NCI-H1436 treated with DMSO at 0.1 percent for 48 hours (cell line): ENCODE measurements at places on chromosomes 3 and 15.

- DNase-seq = no peak
Observed at GRCh38 chr3:53675942-53676341, 170.3 kb downstream of the CHDH start.

DNA sequence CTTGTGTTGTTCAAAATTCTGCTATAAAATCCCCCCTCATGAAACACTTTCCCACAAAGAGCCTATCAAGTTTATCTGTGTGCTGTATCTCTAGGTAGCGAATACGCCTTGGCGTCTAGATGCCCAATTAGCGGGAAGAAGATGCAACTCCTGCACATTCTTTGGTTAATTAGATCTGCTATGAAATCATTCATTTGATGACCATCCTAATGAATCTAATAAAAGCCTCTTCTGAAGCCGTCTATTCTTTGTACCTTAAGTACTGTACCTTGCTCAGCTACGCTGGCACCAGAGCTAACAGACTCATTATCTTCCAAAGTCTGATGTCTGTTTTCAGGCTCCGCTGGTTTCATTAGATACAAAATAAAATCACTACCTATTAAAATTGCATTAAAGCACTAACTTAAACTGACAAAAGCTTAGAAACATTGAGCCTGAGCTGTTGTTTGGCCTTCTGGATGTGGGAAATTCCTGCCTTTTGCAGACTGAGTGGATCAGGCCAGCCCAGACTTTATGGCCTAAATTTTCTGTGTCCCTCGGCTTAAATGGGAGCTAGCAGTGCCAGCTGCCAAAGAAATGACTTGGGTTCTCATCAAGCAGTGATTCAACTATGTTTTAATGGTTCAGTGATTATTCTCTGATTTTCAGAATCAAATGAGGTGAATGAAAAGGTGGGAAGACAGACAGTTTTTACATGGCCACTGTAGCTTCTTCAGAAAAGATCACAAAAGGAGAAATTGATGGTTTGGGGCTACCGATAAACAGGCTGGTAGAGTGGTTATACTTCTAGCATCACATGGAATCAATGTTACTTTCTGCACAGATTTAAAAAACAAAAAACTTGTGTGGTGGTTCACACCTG is 28.4 kb upstream of the CHST2 start:
- DNase-seq = no peak

DNA sequence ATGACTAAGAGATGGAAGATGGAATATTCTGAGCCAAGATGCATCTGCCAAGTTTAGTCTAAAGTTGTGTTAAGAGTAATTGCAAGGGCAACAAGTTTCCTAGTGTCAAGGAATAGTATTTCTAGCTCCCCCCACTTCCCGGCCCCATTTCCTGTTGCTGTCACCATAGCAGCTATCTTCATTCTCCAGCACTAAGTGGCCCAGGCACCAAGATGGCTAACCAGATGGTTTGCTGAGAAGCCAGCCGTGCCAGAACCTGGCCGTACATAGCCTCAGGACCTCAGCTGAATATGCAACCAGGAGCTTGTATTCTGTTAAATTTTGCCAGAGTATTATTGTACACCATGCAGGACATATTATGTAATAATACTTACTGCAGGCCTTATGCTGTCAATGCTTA is 108.8 kb upstream of the UMPS start:
- DNase-seq = no peak

DNA sequence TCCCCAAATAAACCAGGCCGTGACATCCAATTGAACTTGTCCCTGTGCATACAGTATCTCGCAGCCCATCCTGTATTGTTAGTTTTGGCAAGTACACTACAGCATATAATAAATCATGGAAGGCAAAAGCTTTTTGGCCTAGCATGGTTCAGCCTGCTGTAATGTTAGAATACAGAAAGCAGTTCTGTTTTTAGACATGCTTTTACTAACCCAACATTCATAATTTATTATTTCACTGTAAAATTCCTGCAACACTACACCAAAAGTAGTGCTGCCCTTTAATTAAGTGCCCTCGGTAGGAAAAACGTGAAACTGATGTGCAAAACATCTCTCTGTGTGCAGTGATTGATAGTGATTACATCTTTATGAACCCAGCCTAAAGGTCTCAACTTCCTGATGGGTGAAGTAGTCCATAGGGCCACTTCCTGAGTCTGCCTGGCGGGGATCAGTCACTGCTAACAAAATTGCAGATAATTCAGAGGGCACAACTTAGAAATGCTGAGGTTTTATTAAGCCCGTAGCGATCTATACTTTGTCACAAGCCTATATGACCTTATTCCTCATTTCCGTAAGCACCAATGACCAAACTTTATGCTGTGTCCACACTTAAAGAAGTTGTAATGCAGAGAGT is 227.8 kb downstream of the CDIN1 start:
- no peak for DNase-seq

DNA sequence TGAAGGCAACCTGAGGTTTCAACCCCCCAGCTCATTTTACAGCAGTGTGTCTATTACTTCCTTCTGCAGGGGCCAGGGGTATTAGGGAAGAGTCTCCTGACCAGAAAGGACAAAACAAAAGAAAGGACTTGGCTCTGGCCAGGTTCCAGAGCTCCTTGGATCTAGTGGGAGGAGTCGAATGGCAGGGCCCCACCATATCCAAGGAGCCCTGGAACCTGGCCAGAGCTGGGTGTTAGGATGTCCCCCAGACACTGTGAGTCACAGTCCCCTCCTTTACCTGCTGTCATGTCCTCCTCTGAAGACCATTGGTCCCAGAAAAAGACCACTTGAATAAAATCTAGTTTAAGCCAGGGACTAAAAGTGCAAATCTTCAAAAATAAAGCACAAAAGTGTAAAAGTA is 113.2 kb downstream of the EEFSEC start:
- no peak for DNase-seq

DNA sequence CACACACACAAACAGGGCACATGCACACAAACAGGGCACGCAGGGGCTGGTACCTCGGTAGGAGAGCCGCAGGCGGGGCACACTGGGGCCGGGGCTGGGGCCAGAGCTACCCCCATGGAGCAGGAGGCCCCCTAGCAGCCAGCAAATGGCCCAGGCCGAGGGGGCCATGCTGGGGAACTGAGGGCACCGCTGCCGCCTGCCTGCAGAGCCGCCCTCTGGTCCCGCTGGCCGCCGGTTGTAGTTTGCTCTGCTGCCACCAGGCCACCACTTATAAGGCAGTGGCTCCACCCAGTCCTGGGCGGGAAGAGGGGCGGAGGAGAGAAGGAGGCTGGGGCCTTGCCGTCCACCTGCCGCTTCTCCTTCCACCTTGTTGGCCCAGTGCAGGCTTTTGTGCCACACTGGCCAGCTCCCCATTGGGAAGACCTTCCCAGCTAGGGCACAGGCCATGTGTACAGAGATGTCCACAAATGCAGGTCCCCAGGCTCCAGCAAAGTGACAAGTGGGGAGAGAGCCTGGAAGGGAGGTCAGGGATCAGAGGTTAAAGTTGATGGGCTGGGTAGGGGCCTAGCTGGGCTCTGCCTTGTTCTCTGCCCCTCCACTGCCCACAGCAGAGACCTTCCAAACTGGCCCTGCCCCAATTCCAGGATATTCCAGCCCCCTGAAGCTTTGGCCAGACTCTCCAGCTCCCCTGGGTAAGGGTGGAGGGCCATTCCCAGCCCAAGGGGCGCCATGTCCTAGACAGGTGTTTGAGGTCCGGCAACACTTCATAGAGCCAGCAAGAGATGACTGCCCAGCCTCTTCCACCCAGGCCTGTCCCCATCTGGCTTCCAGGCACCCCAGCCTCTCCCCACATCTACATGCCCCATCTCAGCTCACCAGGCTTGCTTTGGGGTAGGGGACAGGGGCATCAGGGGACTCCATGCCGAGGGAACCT is at the start of gene SEMA3G:
Gene SEMA3G (minus strand): TSS at position 244 of the 934 bp plus-strand sequence. CDS start 76 bp downstream, at position 168.
- no peak for DNase-seq

DNA sequence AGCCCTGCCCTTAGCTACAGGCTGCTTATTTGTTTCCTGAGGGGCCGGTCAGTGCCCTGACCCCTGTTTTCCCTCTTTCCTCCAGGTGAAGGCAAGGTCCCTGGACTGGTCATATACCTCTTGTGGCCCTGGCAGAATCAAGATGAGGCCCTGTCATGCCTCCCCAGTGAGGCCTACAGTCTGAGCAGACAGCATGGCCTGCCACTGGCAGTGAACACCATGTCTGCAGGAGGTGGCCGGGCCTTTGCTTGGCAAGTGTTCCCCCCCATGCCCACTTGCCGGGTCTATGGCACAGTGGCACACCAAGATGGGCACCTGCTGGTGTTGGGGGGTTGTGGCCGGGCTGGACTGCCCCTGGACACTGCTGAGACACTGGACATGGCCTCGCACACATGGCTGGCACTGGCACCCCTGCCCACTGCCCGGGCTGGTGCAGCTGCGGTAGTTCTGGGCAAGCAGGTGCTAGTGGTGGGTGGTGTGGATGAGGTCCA is 1.2 kb downstream of the KLHDC8B start:
- DNase-seq = no peak

GRCh38 chr3:170701696-170702678 is 116.1 kb upstream of the SLC7A14 start:
- DNase-seq = no peak

- DNase-seq = no peak
Observed at GRCh38 chr3:169138849-169139420, 524.6 kb downstream of the MECOM start.

DNA sequence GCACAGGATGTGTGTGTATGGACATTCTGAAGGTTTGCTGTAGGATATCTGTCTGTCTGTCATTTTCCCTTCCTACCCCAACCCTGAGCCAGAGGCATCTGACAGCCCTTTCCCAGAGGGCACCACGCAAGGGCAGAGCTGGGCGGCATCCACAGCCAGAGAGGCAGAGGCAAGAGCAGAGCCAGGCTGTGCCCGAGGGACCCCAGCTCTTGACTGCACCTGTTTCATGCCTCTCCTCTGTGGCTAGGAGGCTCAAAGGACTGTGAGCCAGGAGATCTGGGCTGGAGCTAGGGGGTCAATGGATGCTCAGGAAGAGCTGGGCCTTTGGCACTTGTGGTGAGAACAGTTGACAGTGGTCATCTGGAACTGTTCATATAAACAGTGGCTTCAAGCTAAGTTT is 4.8 kb upstream of the APEH start:
- DNase-seq = no peak

DNA sequence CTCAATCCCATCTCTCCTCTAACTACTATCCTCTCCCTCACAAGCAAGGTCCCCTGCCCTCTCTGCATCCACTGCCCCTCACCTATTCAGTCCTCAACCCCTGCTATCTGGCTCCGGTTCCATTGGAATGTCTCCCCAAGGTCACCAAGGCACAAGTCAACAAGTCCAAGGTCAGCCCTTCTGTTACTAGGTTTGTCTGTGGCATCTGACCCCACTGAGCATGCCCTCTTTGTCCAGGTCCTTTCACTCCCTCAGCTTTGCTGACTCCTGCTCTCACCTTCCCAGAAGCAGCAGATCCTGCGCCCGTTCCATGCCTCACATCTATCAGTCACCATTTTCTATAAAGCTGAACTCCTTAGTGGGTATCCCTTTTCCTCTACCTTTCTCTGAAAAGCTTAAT is 8.3 kb upstream of the SEMA7A start:
- no peak for DNase-seq

DNA sequence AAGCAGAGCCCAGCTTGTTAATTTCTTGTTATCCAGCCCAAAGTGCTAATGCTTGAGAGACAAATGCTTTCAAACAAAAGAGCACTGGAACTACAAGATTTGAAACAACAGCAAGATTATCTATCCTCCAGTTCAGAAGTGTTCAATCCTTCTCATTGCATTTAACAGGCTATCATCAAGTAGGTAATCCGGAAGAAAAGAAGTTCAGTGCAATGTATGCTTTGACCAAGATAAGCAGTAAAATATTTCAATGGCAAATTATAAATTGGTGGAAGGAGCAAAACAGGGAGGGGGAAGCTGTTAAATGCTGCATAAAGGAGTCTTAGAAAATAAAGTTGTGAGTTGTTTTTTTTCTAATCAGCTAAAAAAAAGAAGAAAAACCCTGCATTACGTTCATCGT is 8.8 kb downstream of the LRIG1 start:
- DNase-seq = no peak

- DNase-seq = no peak
Observed at GRCh38 chr3:73484656-73485248, 140.0 kb downstream of the PDZRN3 start.

DNA sequence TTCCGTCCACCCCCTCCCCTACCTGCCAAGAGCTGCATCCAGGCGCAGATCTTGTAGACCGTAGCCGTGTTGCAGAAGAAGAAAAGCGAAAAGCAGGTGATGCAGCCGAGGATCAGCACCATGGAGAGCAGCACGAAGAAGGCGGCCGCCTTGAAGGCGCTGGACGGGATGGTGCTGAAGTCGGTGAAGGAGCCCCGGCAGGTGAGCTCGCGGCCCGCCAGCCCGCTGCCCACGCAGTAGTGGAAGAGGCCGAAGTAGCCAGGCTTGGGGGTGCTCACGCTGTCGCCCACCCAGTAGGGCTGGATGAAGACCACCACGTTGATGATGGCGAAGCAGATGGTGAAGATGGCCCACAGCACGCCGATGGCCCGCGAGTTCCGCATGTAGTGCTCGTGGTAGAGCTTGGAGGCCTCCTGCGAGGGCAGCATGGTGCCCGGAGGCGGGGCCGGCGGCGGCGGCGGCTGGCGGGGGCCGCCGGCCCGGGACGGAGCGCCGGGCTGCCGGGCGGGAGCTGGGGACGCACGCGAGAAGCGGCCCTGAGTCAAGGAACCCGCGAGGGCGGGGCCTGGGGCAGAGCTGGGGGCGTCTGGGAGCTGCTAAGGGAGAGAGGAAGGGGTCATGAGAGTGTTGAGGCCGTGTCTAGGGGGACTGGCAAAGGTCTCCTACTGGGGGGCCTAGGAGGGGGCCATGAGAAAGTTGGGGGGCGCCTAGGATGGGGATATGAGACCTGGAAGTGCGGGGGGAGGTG is 1.2 kb downstream of the LHFPL4 start:
- DNase-seq = no peak

- no peak for DNase-seq
Observed at GRCh38 chr3:170961616-170962400, 53.4 kb upstream of the EIF5A2 start.

GRCh38 chr15:89105147-89105546 is 16.9 kb downstream of the ABHD2 start:
- DNase-seq = no peak

GRCh38 chr3:50211930-50212329 is 6.9 kb downstream of the SLC38A3 start:
- no peak for DNase-seq

DNA sequence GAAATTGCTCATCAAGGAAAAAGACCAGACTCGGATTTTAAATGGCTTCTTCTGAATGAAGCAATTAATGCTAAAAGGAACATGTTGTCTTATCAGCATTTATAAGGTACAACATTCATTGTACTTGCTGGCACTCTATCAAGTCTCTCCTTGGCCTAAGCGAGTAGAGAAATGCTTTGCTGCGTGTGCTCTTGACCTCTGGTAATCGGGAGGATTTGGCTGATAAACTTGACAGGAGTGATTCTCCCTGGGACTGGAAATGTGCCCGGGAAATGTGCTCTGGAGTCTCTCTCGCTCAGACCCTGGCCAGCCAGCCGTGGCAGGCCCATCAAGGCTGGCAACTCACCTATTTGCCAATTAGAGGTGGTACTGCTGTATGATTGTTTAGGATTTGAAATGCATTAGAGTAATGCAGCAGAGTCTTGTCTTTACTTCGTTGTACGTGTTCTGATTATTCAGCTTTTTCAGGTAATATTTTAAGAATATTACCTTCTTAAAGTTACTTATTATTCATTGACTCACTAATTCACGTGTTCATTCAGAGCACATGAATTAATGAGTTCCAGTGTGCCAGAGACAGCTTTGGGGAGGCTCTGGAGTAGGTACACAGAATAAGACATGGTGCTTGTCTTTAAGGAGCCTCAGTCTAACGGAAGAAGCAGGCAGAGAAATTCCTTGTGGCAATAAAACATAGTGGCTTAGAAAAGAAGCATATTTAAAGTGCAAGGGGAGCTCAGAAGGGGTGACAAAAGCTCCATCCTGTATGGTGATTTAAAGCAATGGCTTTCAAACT is 48.0 kb upstream of the TPRG1 start:
- no peak for DNase-seq
